ENCODE measurements at places on chromosomes 13 and 19. TPM values are rescaled to one million over a fixed set of nuclear protein-coding genes. Genes with fewer than 3 reads are reported as not detected.

Gene C3
- total RNA-seq, result 45.2 TPM

Gene LYL1
- total RNA-seq, result 1.0 TPM

Gene EPS8L1
- 3.7 TPM for total RNA-seq

Gene ATP8B3
- total RNA-seq, result 3.1 TPM

Gene OR7A5
- not detected for total RNA-seq

Gene ZNF573
- total RNA-seq, result 1.2 TPM
